ENCODE measurements at places on chromosomes 4 and X. TPM values are rescaled to one million over a fixed set of nuclear protein-coding genes. Genes with fewer than 3 reads are reported as not detected.

Gene CDS1
- 0.31 TPM for total RNA-seq

Gene GPRASP3
- total RNA-seq: 7.4 TPM

Gene SYN1
- 2.9 TPM for total RNA-seq

Gene SLC49A3
- total RNA-seq: 11.4 TPM

Gene MAGEB10
- not detected for total RNA-seq

Gene GSX2
- total RNA-seq: 0.58 TPM

Gene BEX1
- 1.7 TPM for total RNA-seq

Gene RNF150
- 13.2 TPM for total RNA-seq

Gene RBM46
- 0.58 TPM for total RNA-seq

Gene ELF4
- total RNA-seq: 15.3 TPM

Gene SLC6A14
- total RNA-seq: 0.18 TPM

Gene GCNA
- 3.6 TPM for total RNA-seq

Gene PIR
- total RNA-seq: 36.1 TPM

Gene TMSB15B
- total RNA-seq: 5.1 TPM

Gene NLGN4X
- total RNA-seq: 17.9 TPM

Gene SERPINA7
- total RNA-seq: not detected

Gene CXCL6
- total RNA-seq: 2.8 TPM

Gene RASL11B
- total RNA-seq: 2.5 TPM

Gene VSIG1
- total RNA-seq: 0.36 TPM

Gene DUSP9
- total RNA-seq: 0.13 TPM

Gene TLR10
- 1.6 TPM for total RNA-seq

Gene GPR34
- 10.3 TPM for total RNA-seq

Gene MAGEE1
- total RNA-seq: 5.8 TPM

Gene MAGEA12
- not detected for total RNA-seq

Gene PCDH18
- total RNA-seq: 34.4 TPM

Gene MAGEC1
- not detected for total RNA-seq

Gene SMIM10
- 14.2 TPM for total RNA-seq

Gene ATP2B3
- 0.09 TPM for total RNA-seq

Gene DEFB131A
- not detected for total RNA-seq

Gene ABCG2
- 3.6 TPM for total RNA-seq

Gene GUCY1B1
- 15.5 TPM for total RNA-seq

Gene GPRASP1
- 26.7 TPM for total RNA-seq
